Activated naive CD4-positive, alpha-beta T cell treated with anti-CD3 and anti-CD28 coated beads, Interleukin-2, amount 50 U/mL, for 72 hours (primary cell): ENCODE measurements at places on chromosomes 12 and 14. TPM values are rescaled to one million over a fixed set of nuclear protein-coding genes. Genes with fewer than 3 reads are reported as not detected.

GRCh38 chr12:57248934-57249742, 1.8 kb downstream of the STAC3 start:
- no peak for DNase-seq

DNA sequence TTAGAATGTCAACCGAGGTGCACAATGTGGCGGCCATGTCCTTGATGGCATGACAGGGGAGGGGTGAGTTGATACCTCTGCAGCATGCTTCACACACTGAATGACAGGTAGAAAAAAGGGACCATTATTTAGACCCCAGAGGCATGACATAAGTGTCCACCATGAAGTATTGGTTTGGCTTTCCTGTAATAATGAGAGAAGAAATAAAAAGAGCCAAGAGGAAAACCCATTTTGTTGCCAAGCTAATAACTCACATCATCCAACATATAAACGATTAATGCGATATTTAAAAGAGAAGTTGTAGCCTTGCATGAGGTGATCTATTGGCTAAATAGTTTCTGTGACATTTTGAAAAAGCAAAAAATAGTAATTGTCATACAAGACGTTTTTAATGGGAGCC, 343.4 kb downstream of the LRIG3 start:
- DNase-seq = no peak

- DNase-seq = no peak
Observed at GRCh38 chr14:74942181-74942580, 13.2 kb downstream of the PGF start.

- DNase-seq = no peak
Observed at GRCh38 chr12:106299202-106299774, 3.2 kb upstream of the TCP11L2 start.

The RNASE4 gene
- 0.23 TPM for total RNA-seq

The RBM23 gene
- 97.7 TPM for total RNA-seq

The VRK1 gene
- 51.7 TPM for total RNA-seq

The MARK3 gene
- total RNA-seq = 91.4 TPM
